ENCODE measurements at places on chromosomes 5 and 9. TPM values are rescaled to one million over a fixed set of nuclear protein-coding genes. Genes with fewer than 3 reads are reported as not detected.

Gene TEX48
- total RNA-seq = not detected

Gene GNA14
- 5.5 TPM for total RNA-seq

Gene PCDHGB6
- 5.2 TPM for total RNA-seq

Gene SIT1
- total RNA-seq = 0.68 TPM

Gene SLC36A2
- not detected for total RNA-seq

Gene PCDHB13
- total RNA-seq = 4.0 TPM

Gene PTGR1
- 110 TPM for total RNA-seq

Gene FUBP3
- 111 TPM for total RNA-seq

Gene FGF1
- 9.4 TPM for total RNA-seq

Gene BASP1
- 346 TPM for total RNA-seq

Gene COL5A1
- total RNA-seq = 36.0 TPM

Gene TPPP
- 2.3 TPM for total RNA-seq

Gene TMEM203
- 47.8 TPM for total RNA-seq

Gene ZSWIM6
- total RNA-seq = 13.7 TPM

Gene DIPK1B
- 18.9 TPM for total RNA-seq

Gene SPATA31A3
- 0.74 TPM for total RNA-seq

Gene SHC3
- total RNA-seq = 0.34 TPM

- DNase-seq = no peak
Measured at GRCh38 chr9:125100822-125101221, 42.5 kb downstream of the SCAI start.

GRCh38 chr9:16515879-16516301 lies 354.6 kb downstream of the BNC2 start:
- no peak for DNase-seq

DNA sequence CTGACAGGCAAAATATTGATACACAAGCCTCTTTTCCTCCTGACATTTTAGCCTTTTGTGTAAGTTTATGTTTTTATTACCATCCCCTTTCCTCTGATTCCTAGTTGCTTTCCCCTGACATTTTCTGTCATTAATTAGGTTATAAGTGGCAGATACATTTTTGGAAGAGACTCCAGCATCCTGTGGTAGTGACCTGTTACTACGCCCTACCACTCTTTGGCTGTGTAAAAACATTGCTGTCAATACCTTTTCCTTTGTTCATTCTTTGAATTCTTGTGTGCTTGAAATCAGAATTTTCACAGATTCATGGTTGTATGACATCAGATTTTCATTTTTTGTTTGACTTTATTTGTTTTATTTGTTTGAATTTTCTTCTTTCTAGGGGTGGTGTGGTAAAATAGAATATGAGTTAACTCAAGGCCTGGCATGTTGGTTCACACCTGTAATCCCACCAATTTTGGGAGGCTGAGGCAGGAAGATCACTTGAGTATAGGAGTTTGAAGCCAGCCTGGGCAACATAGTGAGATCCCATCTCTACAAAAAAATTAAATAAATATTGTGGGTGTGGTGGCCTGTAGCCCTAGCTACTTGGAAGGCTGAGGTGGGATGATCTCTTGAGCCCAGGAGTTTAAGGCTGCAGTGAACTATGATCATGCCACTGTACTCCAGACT lies 43.4 kb downstream of the UBE2R2 start:
- no peak for DNase-seq

- no peak for DNase-seq
Measured at GRCh38 chr5:170986598-170986997, 124.8 kb downstream of the RANBP17 start.

- DNase-seq = no peak
Measured at GRCh38 chr9:108835831-108836230, 20.0 kb downstream of the ACTL7B start.

- DNase-seq = no peak
Measured at GRCh38 chr5:139293202-139293506, 386 bp upstream of the MATR3 start.

DNA sequence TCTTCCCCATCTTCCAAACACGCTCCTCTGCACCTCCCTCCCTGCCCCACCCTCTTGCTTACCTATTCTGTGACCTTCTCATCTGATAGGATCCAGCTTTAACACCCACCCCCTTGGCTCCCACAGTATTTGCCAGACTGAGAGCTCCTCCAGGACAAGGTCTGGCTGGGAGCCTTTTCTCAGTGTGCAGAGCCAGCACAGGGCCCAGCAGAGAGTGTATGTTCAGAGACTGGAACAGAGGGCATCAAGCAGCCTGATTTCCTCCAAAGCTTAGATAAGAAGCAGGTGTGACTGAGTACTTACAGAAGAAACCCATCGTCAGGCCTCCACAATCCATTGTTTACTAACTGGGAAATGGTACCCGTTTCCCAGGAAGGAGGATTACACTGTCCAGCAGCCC lies 26.6 kb downstream of the LHX6 start:
- no peak for DNase-seq

GRCh38 chr5:33795496-33795895 lies 96.3 kb downstream of the ADAMTS12 start:
- DNase-seq = no peak

DNA sequence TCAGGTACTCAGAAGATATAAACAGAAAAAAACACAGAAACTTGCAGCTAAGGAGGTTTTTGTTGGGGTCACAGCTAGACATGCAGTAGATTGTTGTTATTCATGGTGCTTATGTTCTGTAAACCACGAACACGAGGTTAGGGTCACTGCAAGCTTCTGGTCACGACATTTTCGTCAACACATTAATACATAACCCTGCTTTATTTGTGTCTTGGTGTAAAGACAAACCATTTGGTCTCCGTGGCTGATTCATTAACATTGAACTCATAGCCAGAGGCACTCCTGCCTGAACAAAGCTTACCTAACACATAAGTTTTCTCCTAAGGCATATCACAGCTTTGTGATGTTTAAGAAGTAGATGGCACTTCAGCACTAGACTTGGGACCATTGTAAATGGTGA lies 16.9 kb downstream of the TEK start:
- no peak for DNase-seq

GRCh38 chr5:31563216-31563615 lies 31.1 kb downstream of the C5orf22 start:
- DNase-seq = no peak

DNA sequence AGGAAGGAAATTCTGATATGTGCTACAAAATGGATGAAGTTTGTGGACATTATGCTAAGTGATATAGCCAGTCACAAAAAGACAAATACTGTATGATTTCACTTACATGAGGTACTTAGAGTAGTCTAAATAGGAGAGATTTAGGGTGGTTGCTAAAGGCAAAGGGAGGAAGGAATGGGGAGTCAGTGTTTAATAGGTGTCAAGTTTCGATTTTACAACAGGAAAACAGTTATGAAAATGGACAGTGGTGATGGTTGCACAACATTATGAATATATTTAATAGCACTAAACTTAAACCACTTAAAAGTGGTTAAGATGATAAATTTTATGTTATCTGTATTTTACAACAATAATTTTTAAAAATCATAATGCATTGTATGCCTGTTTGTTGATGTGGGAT lies 40.4 kb upstream of the ECM2 start:
- no peak for DNase-seq

- no peak for DNase-seq
Measured at GRCh38 chr9:84668196-84669012, 1.1 kb upstream of the NTRK2 start.

- no peak for DNase-seq
Measured at GRCh38 chr9:132828201-132828770, 49.8 kb downstream of the AK8 start.

GRCh38 chr9:106868565-106868964 lies 5.6 kb downstream of the ZNF462 start:
- DNase-seq = no peak

GRCh38 chr5:10030219-10030831 lies 219.4 kb downstream of the ATPSCKMT start:
- no peak for DNase-seq

DNA sequence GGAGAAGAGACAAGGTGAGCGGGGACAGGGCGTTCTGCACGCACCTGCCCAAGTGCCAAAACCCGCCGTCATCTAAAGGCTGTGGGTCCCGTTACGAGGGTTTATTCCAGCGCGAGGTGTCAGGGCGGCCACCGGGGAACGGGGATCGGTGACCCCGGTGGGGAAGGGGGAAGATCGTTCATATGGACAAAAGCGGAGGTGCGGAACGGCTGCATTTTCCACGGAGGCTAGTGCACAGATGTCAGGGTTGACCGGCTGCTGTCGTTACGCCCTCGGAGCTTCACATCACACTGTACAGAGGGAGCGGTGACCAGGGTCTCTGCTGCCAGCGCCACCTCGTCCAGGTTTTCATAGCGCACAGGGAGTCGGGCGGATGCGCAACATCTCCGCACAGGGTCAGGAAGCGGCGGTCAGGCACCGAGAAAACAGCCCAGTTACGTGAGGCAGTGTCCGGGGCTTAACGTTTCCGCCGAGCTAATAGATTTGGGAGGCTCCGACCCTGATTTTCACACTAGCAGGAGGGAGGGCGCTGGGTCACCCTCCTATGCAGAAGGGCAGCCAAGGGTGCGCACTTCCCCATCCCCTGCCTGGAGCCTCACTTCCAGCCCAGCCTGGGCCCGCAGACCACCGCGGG lies 13.5 kb downstream of the BTNL9 start:
- DNase-seq = no peak

DNA sequence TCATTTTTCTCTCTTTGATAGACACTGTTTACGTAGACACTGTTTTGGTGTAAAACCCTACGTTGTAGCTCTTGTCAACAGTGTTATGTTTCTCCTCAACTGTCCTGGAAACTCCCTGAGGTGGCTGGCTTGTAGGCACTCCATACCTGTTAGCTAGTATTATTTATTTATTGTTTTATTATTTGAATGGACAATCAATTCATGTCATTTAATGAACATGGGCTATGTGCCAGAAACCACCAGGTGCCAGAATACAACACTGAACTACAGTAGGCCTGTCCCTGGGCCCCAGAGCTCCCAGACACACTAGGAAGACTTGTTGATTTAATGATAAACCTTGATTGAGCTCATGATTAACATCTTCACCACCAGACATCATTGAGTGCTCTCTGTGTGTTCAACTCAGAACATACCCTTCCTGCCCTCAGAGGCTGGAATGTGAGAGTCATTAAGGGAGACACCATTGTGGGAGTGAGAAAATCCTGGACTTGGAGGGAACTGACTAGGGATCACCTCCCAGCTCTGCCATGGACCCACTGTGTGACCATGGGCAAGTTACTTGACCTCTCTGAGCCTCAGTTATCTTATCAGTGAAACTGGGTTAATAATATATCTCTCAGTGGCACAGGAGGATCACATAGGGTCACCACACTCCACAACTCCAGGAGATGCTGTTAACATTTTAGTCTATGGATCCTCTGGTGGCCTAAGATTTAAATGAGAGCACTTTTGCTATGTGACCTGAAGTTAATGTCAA lies 19.2 kb downstream of the IRF1 start:
- no peak for DNase-seq

GRCh38 chr5:86890375-86890774 lies 272.6 kb downstream of the COX7C start:
- DNase-seq = no peak

DNA sequence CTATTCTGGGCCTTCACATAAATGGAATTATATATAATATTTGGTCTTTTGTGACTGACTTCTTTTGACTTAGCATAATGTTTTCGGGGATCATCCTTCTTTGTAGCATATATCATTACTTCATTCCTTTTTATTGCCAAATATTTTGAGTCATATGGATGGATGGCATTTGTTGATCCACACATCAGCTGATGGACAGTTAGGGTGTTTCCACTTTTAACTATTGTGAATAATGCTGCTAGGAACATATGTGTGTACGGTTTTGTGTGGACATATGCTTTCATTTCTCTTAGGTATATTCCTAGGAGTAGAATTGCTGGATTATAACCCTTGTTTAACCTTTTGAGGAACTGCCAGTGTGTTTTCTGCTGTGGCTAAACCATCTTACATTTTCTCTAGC lies 249.6 kb downstream of the FANCC start:
- no peak for DNase-seq

- peak; percentile 6 for DNase-seq
Measured at GRCh38 chr5:9898319-9898718, 268.2 kb upstream of the TAS2R1 start.

- no peak for DNase-seq
Measured at GRCh38 chr5:171646102-171647042, 139.2 kb upstream of the SMIM23 start.

GRCh38 chr5:87069311-87069710 lies 198.4 kb upstream of the RASA1 start:
- DNase-seq = no peak

DNA sequence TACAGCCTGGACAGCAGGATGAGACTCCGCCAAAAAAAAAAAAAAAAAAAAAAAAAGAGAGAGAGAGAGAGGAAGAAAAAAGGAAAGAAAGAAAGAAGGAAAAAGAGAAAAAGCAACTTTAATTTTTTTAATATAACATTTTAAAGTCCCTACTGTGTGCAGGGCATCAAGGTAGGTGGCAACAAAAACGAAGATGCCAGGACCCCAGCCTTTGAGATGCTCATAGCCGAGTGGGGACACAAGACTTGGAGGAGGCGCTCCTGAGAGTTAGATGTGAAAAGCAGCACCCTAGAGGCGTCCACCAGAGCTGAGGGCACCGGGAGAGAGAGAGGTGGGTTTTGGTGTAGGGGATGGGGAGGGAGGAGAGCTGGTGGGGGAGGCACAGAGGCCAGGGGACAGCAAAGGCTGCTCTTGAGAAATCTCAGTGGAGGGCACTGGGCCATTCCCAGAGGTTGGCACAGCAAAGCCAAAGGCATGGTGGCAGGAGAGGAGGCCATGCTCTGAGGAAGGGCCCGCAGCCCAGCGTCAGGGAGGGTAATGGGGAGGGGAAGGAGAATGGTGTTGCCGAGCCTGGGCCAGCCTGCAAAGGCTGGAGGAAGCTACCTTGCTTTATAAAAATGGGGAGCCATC lies 135.6 kb downstream of the C9orf50 start:
- no peak for DNase-seq

DNA sequence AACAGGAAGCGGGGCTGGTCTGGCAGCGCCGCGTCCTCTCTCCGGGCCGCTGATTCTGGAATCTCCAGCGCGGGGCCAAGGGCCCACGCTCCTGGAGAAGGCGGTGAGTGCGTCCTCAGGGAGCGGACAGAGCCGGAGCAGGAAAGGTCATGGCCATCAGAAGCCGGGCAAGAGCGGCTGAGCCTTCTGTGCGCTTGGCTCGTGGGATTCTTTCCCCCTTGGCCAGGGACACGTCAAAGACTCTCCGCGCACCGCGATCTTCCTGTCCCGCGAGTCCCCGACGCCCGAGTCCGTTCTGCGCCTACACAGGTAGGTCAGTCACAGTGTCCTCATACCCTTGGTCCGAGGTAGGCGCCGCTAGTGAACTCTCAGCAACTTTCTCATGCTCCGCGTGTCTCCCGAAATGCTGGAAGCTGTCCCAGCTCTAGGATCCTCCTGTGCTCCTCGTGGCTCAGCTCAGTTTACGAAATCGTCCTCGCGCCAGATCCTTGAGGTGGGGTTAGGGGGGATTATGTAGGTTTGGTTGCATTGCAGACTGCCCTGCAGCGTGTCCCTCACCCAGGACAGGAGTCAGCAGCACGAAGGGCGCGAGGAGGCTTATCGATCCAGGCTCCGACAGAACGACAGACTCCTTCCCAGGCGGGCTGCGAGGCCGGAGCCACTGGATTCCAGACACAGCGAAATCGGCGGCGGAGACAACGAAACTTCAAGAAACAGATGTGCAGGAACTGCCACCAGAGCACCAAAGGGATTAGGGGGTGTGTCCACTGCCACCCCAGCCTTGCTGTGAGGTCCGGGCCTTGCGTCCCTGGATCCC lies 8.7 kb downstream of the LHX6 start:
- no peak for DNase-seq

- DNase-seq = no peak
Measured at GRCh38 chr9:128911529-128912035, 9.2 kb upstream of the PHYHD1 start.

- DNase-seq = no peak
Measured at GRCh38 chr5:71839096-71839884, 120.2 kb downstream of the CARTPT start.

- DNase-seq = no peak
Measured at GRCh38 chr9:26802921-26803320, 89.7 kb downstream of the CAAP1 start.

Data from prostate gland (tissue), 2 donors.